Dorsolateral prefrontal cortex (tissue), 122 donors: ENCODE measurements at places on chromosomes 12 and 14.

DNA sequence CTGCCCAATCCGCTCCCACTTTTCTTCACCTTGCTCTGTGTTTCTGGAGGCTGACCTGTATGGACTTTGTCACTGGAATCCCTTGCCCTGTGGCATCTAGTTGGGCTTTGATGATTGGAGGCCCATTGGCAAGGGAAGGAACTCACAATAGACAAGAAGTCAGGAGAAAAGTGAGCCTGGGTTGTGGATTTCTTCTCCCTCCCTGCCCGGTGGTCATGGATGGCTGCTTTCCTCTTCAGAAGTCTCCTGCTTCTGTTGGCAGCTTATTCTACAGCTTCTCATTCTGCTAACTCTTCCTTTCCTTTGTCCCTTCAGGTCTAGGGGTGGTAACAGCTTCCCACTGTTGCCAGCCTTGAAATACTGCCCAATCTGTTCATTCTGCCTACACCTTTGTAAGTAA, 13.9 kb upstream of the CCDC60 start:
- DNase-seq: no peak

DNA sequence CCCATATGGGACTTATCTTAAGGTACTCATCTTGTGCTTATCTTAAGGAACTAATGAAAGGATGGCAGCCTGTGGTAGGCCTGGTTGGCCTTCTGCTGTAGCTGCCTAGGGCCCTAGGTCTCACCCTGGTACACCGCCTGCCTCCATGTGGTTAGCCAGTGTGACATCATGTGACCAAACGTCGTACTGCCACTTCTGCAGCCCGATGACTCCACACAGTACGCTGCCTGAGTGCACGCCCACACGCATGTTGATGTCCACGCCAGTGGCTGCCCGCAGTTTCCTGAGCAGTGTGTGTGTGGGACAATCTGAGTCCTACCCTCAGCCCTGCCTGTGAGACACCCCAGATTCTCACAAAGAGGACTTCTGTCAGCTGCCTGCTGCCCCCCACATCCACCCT, 5.1 kb downstream of the ADCY4 start:
- no peak for DNase-seq

DNA sequence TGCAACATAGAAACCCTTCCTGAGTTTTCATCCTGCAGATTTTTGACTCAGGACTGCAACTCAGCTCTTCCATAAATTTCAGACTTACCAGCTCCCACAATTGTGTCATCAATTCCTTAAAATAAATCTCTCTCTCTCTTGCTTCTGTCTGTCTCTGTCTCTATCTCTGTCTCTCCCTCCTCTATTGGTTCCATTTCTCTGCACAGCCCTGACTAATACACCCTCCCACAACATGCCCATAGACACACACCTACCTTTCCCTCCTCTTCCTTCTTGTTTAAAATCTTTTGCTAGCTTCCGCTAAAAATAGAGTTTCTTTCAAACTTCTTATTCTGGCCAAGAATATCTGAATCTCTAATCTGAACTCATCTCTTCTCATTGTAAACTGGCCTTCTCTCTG, 22.9 kb upstream of the PTHLH start:
- no peak for DNase-seq

- DNase-seq: no peak
Observed at GRCh38 chr12:89067421-89068187, 284.7 kb downstream of the DUSP6 start.

DNA sequence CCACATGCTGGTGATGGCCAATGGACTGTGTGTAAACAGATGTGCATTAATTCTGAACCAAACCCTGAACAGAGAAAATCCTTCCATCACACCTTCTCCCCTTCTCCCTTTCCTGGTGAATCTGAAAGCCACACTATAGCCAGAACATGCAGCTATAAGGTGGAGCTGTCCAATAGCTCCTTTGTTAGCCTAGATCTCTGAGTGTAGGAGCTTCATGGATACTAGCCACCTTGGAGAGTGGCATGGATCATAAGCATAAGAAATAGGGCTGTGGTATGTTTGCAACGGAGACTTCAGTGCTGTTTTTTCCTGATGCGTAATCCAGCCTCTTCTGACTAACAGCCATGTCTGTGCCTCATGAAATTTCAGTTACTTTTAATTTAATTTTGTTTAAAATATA, 364.5 kb downstream of the BTG1 start:
- no peak for DNase-seq

DNA sequence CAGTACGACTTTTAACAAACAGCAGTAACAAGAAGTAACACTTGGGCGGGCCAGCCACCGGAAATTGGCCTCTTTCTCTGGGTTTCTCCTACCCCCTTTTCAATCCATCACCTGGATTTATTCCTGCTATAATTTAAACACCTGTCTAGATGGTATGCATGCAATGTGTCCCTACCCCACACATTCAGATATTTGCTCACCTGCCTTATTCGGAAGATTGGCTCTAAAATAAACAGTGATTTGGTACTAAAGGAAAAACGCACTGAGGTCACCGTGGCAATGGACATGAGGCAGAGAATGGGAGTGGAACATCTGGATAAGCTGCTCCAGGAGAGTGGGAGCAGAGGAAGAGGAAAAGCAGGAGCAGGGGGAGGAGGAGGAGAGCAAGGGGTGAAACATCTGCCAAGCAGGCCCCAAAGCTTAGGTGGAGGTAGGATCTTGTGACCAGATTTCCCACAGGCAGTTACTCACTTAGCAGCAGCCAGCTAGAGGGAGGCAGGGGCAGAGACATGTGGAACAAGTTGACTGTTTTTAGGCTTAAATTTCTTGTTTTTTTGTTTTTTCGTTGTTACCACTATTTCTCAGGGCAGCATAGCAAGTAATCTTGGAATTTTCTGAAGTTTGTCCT, 150.9 kb downstream of the TTLL5 start:
- DNase-seq: no peak

- DNase-seq: no peak
Observed at GRCh38 chr12:62998454-62998853, 63.5 kb upstream of the PPM1H start.

- no peak for DNase-seq
Observed at GRCh38 chr14:99122521-99123125, 149.4 kb downstream of the BCL11B start.

DNA sequence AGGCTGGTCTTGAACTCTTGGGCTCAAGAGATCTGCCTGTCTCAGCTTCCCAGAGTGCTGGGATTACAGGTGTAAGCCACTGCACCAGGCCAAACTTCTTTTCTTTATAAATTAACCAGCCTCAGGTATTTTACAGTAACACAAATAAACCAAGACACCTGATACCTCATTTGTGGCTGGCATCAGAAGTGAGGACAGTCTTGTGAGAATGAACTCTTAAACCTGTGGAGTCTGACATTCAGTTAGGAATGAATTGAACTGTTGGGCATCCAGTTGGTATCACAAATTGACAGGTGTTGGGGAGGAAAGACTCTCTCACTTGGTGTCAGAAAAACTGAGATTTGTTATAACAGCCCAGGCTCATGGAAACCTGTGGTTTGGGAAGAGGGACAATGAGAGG, 120.5 kb downstream of the DENND5B start:
- DNase-seq: no peak

- no peak for DNase-seq
Observed at GRCh38 chr14:102187044-102187443, 47.3 kb downstream of the WDR20 start.

- DNase-seq: no peak
Observed at GRCh38 chr12:12563290-12563928, 746 bp upstream of the DUSP16 start.

- no peak for DNase-seq
Observed at GRCh38 chr12:54941659-54942058, 42.9 kb downstream of the TESPA1 start.

DNA sequence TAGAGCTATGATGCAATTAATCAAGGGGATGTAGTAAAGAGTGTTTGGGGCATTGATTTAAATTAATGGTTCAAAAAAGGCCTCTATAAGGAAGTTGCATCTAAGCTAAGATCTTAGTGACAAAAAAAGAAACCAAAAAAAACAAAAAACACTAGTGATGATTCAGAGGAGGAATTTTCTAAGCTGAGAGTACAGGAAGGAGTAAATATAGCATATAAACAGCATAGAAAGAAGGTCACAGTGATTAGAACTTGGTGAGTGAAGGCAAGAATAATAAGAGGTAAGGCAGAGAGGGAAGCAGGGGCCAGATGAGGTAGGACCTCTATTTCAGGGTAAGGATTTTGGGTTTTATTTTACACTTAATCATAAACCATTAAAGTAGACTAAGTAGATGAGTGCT, 48.0 kb upstream of the PDZRN4 start:
- no peak for DNase-seq

DNA sequence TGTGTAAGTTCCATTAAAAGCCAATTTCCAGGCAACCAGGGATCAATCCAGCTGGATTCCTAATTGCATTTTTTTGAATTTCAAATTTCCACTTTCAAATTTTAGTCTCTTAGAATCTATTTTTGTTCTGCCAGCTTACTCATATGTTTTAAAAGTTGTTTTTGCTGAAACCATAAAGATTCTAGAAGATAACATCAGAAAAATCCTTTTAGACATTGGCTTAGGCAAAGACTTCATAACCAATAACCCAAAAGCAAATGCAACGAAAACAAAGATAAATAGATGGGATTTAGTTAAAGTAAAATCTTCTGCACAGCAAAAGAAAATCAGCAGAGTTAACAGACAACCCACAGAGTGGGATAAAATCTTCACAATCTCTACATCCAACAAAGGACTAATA, 253.3 kb downstream of the AEBP2 start:
- DNase-seq: no peak

- DNase-seq: no peak
Observed at GRCh38 chr12:54393743-54394142, 9.2 kb upstream of the ZNF385A start.

DNA sequence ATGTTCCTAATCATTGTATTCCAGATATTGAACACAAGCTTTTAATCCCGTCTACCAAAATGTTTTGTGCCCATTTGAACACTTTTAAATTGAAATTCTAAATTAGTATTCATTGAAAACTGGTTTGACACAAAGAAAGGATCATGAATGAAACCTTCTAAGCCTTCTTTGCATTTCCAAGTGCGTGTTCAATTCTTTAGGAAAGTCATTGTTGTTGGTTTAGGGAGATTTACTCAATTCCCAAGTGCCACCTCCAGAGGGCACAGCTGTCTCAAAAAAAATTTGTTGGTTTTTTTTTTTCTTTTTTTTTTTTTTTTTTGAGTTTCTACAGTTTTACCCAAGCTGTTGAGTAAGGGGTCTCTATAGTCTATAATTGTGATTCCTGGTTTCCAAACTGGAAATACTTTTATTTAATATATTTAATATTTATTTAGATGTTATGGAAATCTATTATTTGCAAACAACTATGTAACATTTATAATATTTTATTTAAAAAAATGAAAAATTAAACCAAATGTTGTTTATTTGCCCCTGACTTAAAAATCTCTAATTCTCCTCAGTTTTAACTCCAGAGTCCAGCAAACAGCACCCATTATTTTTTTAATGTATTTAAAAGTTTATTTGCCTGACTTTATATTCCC, 79.9 kb downstream of the NEDD1 start:
- no peak for DNase-seq

- DNase-seq: peak; percentile 75
Observed at GRCh38 chr14:104976198-104977007, 1.8 kb downstream of the AHNAK2 start.

DNA sequence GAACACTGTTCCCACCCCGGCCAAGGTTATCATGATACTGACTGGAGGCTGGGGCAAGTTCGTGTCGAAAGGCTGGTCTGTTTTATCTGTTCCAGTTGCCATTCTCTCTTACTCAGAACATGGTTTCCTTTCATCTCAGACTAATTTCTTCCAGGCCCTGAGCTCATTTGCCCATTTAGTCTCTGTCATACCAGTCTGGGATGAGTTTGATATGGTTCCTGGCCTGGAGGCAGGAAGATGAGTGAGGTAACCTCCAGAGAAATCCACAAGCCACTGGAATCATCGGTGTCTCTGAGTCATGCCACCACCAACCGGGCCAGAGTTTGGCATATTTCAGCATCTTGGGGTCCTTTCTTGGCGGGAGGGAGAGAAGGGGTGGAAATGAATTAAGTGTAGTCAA, 114.7 kb downstream of the NTF3 start:
- no peak for DNase-seq

- no peak for DNase-seq
Observed at GRCh38 chr12:75525263-75525662, 13.9 kb upstream of the KRR1 start.

- no peak for DNase-seq
Observed at GRCh38 chr14:91889477-91890211, 22.3 kb upstream of the TC2N start.
